ELR (cell line): ENCODE measurements at places on chromosomes 2 and 18.

GRCh38 chr18:39345321-39345720 lies 1779.7 kb upstream of the CELF4 start:
- DNase-seq: peak; percentile 12

DNA sequence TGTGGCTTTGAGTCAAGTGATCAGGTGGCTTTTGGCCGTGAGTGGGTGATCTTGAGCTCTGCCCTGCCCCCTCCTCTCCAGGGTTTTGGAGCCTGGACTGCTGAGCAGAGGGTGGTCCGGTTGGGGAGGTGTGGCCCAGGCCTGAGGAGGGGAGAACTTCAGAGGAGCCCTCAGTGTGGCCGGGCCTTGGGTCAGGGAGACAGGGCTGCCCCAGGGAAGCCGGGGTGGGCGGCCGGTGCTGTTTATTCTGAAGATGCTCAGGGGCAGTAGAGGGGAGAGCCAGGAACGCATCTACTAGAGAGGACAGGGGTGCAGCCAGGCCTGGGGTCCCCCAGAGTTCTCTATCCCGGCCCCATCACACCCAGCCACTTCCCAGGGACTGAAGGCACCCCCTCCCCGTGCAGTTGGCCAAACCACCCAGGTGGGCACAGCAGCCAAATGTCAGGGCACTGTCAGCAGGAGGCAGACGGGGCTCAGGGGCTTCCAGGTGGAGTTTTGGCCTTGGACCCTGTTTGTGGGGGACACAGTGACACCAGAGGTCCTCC lies 963 bp downstream of the ERFE start:
- DNase-seq: no peak

DNA sequence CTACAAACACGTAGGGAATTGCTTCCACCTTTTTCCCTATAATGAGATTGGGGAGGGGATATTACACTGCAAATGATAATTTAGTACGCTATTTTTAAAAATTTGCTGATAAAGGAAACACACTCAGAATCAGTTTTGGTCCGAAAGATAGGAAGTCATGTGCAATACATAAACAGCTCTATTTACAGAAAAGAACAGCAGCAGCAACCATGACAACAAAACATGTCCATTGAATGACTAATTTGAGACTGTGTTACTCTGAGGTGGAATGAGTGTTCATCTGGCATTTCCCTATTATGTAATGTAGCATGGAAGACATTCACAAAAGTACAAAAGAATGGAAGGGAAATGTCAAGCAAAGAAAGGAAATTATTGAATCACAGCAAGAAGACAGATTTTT lies 337.2 kb downstream of the NBAS start:
- peak; percentile 88 for DNase-seq

DNA sequence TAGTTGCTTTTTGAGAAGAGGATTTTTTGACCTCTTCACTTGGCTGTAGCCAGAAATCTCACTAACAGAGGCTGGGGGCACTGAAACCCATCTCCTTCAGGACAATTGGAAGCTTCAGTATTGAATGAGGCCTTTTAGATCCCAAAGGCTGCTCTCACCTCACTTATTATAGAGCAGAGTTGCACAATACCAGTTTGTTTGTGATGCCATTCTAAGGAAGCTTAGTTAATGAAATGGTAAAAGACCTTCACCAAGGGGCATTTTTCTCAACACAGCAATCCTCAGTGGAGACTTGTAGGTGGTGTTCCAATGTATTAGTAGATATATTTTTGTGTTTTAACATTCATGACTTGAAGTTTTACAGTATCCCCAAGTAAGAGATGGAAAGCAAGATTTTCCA lies 71.0 kb upstream of the RFX8 start:
- DNase-seq: no peak

DNA sequence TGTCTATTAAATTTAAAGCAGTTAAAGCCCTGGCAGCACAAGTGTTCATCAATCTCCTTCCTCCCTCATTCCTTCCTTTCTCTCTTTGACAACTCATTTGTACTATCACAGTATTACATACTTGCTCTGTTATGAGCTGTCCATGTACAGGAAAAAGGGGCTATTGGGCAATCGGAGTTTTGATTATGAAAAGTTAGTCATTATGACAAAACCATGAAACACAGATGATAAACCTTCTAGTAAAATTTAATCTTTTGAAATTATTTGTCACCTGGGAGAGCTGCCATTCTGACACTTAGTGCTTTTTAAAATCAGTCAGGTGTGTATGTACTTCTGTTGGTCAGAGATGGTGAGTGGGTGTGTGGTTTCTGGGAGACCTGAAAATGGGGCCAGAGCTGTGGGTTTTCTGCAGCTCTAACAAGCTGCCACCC lies 39.4 kb downstream of the MAP4K4 start:
- DNase-seq: peak; percentile 92

DNA sequence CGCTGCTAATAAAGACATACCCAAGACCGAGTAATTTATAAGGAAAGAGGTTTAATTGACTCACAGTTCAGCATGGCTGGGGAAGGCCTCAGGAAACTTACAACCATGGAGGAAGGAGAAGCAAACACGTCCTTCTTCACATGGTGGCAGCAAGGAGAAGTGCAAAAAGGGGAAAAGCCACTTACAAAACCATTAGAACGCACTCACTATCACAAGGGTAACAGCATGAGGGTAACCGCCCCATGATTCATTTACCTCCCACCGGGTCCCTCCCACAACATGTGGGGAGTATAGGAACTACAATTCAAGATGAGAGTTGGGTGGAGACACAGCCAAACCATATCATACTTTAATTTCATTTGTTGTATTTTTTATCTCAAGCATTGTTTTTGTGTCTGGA lies 67.5 kb downstream of the ATP9B start:
- peak; percentile 15 for DNase-seq

GRCh38 chr2:169768262-169768995 lies 30.2 kb upstream of the SSB start:
- no peak for DNase-seq

GRCh38 chr2:18777250-18777812 lies 188.0 kb upstream of the NT5C1B start:
- DNase-seq: no peak
